Left colon (tissue), 2 donors: ENCODE measurements at places on chromosomes 7 and 10. TPM values are rescaled to one million over a fixed set of nuclear protein-coding genes. Genes with fewer than 3 reads are reported as not detected.

Gene MLXIPL
- 13.2 TPM for total RNA-seq

Gene GRM3
- total RNA-seq = not detected

Gene LAMB1
- 132 TPM for total RNA-seq

Gene VWC2
- total RNA-seq = 0.25 TPM

Gene GRB10
- 16.1 TPM for total RNA-seq

Gene DYDC1
- not detected for total RNA-seq

Gene CEP41
- total RNA-seq = 6.3 TPM

Gene HDAC9
- 21.7 TPM for total RNA-seq

Gene NDUFA5
- 98.6 TPM for total RNA-seq

Gene KEL
- 0.85 TPM for total RNA-seq

Gene AGAP5
- 8.0 TPM for total RNA-seq

DNA sequence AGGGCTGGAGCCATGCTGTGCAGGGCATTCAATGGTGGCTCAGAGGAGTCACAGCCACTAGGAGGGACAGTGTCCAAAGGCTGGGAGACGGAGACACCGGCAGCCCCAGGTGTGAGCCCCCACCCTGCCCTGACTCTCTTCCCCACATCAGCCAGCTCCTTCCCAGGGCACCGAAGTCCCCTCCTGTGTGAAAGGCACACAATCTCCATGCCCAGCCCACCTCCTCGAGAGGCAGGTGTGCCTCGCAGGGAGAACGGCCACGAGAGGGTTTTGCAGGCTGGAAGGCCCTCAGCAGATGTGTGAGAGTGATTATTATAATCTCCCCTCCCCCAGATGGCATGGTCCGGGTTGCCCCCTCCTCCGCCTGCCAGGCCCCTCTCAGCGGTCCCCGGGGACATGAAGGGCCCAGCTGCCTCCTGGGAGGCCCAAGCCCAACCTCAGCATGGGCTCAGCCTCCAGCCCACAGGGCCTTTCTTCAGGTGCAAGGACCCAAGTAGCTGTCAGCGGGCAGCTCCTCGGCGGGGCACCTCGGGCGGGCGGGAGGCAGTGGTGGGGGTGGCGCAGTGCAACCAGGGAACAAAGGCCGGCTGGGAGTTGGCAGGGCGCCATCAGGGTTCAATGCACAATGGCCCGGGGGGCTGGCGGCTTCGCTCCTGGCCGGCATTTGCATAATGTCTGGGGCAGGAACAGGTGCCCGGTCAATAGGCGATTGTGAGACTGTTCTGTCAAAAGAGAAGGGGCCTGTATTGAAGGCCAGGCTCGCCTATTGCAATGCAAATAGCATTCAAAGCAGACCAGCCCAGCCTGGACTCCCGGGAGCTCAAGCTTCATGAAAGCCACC is 155.3 kb upstream of the ZMIZ1 start:
- DNase-seq = peak; percentile 85

DNA sequence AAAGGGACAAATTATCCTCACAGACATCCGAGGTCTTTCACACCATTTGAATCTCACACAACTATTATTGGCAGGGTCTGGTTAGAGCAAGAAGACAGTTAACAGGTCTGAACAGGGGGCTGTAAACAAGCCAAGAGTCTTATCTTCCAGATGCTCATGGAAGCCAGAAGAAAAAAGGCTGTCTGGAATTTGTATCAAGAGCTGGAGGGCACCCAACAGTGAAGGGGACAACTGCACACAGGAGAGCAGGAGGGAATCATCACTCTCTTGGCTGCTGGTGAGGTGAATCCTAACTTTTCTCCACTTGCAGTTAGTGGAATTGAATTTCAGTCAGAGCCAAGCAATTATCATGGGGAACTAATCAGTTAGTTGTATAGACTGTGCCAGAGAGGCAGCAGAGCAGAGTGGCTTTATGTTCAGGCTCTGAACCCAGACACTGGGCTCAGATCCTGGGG is 880.2 kb upstream of the AUTS2 start:
- DNase-seq = no peak

GRCh38 chr10:10235003-10235402 is 782.7 kb upstream of the CELF2 start:
- no peak for DNase-seq

GRCh38 chr7:95922191-95922590 is 149.8 kb downstream of the DYNC1I1 start:
- DNase-seq = no peak

GRCh38 chr7:34260279-34260678 is 354.9 kb downstream of the BMPER start:
- no peak for DNase-seq

DNA sequence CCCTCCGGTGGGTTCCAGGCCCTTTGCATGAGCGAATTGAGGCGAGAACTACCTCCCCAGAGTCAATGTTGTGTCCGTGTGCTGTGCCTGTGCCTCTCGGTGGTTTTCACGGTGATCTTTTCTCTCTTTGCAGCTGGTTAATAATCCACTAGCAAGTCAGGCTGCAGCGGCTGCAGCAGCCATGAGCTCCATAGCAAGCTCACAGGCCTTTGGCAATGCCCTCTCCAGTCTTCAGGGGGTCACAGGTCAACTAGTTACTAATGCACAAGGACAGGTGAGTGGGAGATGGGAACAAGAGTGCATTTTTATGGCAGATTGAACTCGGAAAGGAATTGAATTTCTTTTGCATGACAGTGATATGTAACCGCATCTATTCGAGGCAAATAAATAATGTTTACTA is 159.7 kb upstream of the YAE1 start:
- DNase-seq = no peak

DNA sequence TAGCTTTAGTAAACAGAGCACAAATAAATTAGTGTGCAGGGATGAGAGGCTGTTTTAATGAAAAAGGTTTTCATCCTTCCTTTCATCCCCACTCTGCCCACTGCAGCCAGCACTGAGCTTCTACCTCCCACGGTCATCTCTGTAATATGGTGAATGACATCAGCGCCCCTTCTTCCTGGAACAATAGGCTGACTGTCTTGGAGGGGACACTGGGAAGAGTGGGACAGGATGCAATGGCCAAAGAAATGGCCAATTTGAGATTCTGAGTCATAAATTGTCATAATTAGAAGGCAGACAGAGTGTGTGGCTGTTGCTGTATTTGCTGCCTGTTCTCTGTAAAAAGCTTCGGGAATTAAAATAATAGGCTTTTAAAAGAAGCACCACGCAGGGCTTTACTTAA is 126.7 kb upstream of the CALN1 start:
- no peak for DNase-seq

DNA sequence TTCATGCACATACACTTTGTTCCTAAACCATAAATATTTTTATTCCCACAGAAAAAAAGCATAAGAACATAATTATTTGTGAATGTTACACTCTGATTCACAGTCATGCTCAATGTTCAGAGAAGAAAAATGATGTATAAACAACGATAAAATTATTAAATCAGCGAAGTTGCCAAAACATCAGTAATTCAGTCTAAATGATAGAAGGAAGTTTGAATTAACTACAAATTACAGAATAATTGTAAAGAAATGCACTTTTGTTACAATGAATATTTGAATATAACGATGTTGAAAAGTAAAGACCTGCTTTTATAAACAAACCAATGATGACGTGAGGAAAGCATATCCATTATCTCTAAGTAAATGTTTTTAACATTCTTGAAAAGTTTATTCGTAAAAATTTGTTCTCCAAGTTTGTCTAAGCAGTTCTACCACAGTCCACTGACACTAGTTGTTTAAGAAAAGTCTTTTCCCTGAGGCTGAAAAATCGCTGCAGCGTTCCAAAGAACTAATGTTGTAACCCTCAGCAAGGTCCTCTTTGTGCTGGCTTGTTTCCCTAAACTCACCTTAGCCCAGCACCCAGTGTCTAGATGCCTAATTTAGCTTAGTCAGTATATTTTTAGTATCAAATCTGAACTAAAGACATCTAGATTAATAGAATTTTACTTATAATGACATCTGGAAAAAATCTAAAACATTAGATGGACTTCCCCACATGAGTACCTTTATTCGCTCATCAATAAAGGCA is 30.4 kb downstream of the TSPAN12 start:
- DNase-seq = no peak

DNA sequence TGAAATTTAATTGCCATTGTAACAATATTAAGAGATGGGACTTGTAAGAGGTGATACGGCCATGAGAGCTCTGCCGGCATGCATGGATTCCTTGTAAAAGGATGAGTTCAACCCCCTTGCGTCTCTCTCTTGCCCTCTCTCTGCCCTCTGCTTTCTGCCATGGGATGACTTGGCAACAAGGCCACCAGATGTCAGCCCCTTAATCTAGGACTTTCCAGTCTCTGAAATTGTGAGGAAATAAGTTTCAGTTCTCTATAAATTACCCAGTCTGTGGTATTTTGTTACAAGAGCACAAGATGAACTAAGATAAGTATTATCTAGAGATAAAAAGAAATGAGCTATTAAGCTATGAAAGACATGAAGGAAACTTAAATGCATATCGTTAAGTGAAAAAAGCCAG is 145.7 kb upstream of the AHR start:
- DNase-seq = no peak

GRCh38 chr10:75166623-75166972 is 44.0 kb upstream of the VDAC2 start:
- no peak for DNase-seq

DNA sequence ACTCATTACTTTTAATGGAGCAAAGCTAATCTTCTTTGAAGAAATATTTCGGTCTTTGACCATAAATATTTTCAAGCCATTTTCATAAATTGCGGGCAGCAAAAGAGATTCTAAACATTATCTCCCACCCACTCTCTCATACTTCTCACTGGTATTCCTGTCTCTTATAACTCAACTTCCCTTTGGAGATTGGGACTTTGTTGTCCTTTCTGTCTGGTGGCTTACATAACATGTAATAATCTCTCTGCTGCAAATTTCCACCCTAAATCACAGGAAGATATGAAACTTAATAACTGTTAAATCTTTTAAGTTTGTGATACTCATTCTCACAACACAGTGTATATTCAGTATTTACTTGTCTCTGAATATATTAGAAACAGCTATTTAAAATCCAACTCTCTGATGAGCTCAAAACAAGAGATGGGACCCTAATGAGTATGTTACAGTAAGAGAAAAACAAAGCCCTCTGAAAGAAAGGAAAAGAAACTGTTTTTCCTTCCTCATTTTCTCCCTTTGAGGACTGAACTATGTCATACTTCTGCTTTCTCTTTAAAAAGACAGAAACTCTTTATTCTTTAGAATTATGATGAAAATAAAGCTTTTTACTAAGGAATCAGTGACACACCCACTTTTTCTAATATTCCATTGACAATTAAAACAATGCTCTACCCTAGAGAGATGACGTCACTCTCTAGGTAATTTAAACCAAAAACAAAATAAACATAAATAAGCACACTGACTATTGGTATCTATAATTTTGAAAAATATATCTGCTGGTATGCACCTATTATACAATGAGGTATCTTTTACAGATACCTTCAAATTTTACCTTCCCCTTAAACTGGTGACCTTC is 14.7 kb downstream of the CALCR start:
- DNase-seq = no peak

DNA sequence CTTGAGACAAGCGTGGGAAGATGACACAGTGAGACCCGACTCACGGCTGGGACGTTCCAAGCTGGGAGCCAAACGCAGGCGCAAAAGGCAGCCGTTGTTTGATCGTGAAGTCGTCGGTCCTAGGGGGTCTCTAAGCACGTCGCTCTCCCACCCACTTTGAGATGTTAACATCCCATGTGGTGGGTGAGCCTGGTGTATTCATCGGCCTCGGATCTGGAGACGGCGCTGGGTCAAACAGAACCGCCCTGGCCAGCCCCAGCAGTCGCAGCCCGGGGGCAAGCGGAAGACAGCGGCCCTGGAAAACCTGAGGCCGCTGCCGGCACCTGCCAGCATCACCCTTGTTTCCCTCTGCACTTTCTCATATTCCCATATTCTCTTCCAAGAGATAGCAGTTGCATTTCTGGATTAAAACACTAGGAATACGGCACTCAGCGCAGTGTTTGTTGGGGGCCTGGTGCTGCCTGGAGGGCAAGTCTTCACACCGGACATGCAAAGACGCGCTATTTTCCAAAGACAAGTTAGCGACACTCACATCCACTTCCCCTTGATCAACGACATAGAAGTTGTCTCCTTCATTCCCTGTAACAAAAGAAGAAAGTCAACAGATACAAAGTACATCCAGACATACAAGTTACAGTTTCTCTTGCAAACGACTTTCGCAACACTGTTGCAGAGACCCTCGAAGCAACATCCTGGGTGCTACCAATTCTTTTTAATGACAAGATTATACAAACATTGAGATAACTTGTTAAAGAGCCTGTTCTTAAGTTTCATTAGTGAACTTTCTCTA is 86.2 kb upstream of the PDGFA start:
- DNase-seq = no peak

DNA sequence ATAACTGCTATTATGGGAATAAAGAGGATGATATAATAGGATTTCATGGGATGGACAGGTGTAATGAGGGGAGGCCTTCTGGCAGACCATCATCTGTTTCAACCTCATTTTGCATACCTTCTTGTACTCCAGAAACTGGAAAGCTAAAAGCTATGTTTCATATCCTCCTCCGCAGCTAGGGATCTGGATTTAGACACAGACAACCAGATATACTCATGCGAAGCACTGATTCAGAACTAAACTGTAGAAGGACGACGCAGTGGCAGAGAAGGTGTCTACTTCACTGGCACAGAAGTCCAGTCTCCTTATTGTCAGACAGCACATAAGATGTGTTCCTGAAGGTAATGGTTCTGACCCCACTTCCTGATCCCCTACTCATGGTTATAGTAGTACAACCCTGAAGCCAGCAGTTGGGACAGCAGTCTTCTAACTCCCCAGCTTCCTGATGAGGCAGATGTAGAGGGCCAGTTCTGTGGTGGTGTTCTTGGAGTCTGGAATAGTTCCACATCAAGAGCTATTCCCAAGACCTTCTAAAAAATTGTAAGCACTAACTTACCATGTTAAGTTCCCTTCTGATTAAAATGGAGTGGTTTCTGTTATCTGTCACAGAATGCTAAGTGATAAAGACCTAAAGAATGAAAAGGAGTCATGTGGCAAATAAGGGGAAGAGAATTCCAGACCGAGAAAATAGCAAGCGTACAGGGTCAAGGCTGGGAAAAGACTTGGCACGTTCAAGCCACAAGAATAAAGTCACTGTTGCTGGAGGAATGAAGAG is 550.3 kb downstream of the GRM8 start:
- no peak for DNase-seq

GRCh38 chr7:91379236-91379635 is 115.0 kb downstream of the FZD1 start:
- no peak for DNase-seq
